HepG2 (cell line): ENCODE measurements at places on chromosomes 6 and 20. TPM values are rescaled to one million over a fixed set of nuclear protein-coding genes. Genes with fewer than 3 reads are reported as not detected.

DNA sequence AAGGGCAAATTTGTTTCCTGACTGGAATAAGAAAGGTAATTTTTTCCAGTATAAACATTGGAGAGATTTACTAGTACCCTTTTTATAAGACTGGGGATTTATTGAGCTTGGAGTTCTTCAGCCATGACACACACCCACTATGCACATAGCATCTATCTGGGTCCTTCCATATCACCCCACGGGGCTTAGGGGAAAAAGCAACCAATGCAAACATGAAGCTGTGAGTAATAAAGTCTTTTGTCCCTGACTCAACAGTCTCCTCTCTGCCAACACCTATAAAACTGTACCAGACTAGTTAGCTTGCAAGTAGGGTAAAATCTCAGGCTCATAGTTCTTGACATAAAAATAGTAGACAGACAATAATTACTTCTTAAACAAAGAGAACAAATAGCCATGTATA, 23.4 kb downstream of the COL21A1 start:
- DNase-seq, result no peak

DNA sequence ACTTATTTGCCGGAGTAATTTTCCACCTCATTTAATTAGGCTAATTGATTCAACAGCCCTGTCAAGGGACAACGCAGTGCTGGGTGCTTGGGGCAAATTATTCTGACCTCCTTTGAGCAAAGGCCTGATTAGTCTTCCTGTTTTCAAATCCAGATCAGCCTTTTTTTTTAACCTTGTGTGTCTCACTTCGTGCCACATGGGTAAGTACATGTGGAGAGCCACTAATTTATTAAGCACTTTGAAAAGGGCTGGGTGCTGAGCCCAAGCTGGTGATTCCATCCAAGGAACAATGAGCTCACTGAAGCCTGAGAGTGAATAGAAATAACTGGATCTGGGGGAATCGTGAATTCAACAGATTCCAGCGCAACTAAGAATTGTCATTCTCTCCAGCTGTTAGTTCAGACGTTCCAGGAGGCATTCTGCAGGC, 229.3 kb downstream of the CLIC5 start:
- DNase-seq, result no peak

DNA sequence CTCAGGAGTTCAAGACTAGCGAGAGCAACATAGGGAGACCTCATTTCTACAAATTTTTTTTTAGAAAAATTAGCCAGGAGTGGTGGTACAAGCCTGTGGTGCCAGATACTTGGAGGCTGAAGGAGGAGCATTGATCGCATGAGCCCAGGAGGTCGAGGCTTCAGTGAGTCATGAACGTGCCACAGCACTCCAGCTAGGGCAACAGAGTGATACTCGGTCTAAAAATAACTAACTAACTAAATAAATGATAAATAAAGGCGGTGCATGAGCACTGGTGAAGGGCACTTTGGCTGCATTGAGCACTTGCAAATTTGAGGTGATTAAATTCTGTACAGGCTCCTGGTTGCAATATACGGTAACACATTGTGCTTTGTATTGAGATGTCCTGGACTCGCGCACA, 13.5 kb downstream of the HLA-A start:
- DNase-seq, result no peak

The SLC26A8 gene
- not detected in 2 replicates for total RNA-seq

GRCh38 chr20:32017711-32018251, 7.5 kb downstream of the CCM2L start:
- peak; percentile 69 for DNase-seq

DNA sequence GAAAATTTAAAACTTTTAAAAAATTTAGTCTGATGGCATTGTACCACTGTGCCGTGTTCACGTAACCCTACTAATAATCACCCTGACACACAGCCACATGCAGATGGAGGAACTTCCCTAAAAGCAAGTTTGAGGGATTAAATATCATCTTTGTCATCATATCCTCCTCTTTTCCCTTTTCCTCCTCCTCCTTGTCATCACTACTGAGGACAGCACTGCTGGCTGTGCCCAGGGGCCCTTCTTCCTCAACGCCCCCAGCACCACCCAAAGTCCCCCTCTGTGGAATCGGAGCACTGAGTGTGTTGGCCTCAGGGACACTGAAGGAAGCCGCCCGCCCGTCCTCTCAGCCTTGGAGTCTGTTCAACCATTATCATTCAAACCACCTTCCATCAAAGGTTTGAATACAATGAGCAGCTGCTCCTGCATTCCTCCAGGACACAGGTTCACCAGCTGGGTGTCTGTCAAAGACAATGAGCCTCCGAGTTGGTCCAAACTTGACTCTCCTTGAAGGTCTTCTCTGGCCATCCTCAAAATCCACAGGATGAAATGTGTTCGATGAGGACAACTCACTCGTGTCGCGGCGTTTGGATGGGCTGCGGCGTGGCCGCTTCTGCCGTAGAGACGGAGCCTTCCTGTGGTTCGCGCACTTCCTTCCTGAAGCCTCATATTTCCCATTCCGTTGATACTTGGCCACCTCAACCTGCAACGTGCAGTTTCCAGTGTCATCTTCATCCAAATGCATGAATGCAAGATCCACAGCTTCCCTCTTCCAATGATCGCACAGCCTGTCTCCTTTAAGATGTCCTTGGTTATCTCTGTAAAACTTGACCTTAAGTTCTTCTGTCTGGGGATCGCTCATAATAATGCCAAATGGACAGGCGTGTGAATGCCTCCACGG, 23.3 kb downstream of the NQO2 start:
- no peak for DNase-seq

GRCh38 chr20:43448748-43449535, 8.8 kb upstream of the SRSF6 start:
- peak; percentile 70 for DNase-seq

GRCh38 chr6:93416571-93417420, 2.6 kb downstream of the EPHA7 start:
- DNase-seq, result no peak

The PRR18 gene
- 0.04 TPM in 1 of 2 replicates, not detected in the other for total RNA-seq

The PROCR gene
- 0.63 and 1.4 TPM in 2 replicates for total RNA-seq

- no peak for DNase-seq
Measured at GRCh38 chr6:119612911-119613381, 263.4 kb upstream of the MAN1A1 start.

- no peak for DNase-seq
Measured at GRCh38 chr6:78623554-78623953, 243.8 kb upstream of the IRAK1BP1 start.
